Right cardiac atrium (tissue), 5 donors: ENCODE measurements at places on chromosomes 5 and 9. TPM values are rescaled to one million over a fixed set of nuclear protein-coding genes. Genes with fewer than 3 reads are reported as not detected.
A peak's percentile ranks its signal among the peaks of the same experiment; 100 is the strongest.

The KIF4B gene
- not detected for polyA plus RNA-seq

The CHSY3 gene
- 0.68 TPM for polyA plus RNA-seq

The IFNW1 gene
- polyA plus RNA-seq = not detected

DNA sequence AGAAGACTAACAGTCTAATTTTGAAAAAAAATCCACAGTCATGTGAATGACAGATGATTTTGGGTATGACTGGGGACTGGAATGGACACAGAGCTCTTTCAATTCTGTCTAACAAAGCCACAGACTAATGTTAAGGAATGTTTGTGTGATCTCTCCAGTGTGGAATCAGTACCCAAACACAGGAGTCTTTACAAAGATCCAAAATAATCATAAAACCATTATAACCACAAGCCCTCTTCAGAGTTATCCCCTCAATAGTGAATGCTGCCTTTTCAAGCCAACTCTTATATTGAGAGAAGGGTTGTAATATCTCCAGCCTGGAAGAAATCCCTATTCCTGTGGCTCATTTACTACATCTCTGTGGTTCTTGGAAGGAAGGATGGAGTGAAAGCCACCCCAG, 552.0 kb upstream of the CLINT1 start:
- no peak for DNase-seq

DNA sequence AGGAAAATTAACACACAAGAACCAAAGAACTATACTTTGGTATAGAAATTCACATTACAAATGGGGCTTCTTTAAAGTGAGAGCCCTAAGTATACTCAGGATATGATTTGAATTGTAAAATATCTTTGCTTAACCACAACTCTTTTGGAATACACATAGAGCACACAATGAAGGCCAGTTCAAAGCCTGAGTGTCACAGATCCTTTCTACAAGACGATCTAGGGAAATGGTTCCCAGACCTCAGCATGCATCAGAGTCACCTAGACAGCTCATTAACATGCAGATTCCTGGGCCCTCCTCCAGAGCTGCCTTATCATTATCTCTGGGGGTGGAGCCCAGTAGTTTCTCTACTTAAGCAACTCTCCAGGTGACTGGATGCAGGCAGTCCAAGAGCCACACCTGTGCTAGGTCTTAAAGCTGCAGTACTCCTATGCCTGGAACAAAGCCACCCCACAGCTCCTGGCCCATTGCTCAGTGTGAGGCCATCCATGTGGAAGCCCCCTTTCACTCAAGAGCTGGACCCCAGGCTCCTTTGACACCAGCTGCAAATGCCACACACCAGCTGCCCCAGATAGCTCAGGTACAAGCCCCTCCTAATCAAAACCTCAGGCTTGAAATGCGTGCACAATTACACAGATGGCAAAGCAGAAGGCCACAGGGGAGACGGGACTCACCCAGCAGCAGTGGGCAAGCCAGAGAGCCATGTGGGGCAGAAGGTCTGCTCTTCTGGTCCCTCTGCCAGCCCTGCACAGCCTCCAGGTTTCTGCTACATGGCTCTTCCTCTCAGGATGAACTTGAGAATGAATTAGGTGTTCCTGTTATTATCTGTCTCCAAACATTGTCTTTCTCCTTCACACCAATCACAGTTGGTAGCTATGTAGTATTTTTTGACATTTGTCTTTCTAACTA, 106.1 kb downstream of the SH3TC2 start:
- DNase-seq = no peak

GRCh38 chr5:939368-939767, 46.7 kb downstream of the TRIP13 start:
- DNase-seq = no peak

DNA sequence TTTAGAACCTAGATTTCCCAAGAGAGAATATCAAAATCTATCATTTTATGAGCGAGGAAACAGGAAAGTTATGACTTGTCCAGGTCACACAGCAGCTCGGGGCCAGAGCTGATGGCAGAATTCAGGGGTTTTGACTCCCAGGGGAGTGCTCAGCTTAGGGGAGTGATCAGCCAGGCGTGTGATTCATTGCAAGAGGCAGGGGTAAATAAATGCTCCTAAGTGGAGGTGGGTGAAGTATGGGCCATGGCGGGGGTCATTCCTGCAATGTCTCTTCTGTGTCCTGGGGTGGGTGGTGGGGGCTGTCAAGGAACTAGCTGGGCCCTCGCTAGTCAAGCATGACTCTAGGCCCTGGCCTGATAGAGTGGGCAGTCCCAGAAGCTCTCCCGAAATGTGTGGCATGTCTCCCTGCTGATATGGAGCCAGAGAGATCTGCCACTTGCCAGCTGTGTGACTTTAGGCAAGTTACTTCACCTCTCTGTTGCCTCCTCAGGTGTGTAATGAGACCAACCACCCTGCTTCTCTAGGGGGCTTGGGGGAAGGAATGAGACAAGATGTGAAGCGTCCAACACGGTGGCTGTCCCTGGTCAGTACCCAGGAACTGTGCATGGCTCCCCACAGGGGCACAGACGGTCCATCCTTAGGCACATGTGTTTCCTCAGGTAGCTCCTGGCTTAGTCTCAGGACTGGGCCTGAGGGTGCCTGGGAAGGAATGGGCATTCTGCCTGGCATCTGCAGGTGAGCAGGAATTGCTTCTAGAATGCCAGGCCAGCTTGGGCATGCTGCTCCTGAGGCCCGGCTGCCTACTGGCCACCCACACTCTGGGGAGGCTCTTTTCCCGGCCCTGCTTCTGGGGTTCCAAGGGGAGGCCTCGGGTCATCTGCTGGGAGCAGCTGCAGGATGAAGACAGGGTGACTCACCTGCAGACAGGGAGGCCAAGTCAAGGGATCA, 36.5 kb upstream of the SH3PXD2B start:
- no peak for DNase-seq

- DNase-seq = no peak
These were observed 49.5 kb upstream of the DENND4C start for GRCh38 chr9:19180991-19181390.

DNA sequence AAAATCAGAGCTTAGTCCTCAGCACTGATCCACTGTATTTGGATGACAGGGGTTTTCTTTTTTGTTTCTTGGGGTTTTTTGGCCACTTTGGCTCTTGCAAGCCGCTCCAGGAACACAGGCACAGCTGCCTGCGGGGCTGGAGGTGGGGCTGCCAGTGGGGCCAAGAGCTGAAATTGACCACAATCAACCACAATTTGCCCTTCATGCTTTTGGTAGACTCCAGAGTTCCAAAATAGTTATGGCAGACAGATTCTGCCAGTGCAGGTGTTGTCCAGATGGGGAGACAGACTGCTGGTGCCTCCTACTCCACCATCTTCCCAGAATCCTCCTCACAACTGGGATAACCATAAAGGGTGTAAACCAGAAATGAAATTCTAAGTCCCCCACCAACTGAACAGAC, 36.5 kb downstream of the PLEKHG4B start:
- no peak for DNase-seq

DNA sequence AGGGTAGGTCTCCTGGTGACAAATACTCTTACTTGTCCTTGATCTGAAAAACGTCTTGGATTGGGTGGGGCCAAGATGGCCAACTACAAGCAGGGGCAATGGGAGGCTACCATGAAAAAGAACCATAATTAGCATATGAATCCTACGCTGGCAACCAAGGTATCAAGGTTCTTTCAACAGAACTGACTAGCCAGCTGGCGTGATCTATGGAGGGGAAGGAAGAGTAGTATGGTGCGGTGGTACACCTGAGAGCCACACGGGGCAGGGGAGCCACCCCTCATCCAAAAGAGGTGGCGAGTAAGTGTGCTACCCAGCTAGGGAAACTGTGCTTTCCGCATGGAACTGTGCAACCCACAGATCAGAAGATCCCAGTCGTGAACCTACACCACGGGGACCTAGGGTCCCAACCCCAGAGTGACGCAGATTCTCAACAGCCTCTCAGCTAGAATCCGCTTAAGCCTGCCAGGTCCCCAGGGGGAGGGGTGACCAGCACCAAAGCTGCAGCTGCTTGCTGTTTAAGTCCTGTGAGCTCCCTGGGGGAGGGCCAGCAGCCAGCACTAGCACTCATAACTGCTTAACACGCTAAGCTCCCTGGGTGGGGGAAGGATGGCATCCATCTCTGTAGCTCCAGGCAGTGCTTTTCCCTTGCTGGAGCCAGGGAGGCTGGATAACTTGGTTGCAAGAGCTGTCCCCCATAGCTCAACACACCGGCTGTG, 334.8 kb downstream of the FBXL17 start:
- peak; percentile 47 for DNase-seq
